ENCODE measurements at places on chromosomes 12 and 14. TPM values are rescaled to one million over a fixed set of nuclear protein-coding genes. Genes with fewer than 3 reads are reported as not detected.

GRCh38 chr12:5442251-5443006 lies 10.5 kb downstream of the NTF3 start:
- peak; percentile 72 for DNase-seq

- DNase-seq: no peak
Observed at GRCh38 chr12:53710091-53710490, 17.2 kb downstream of the CALCOCO1 start.

- no peak for DNase-seq
Observed at GRCh38 chr12:120085920-120086645, 30.5 kb downstream of the RAB35 start.

A2M gene
- 316 TPM for total RNA-seq

IRF9 gene
- total RNA-seq: 34.1 TPM

Measured in SK-MEL-5 (cell line).